Activated CD4-positive, CD25-positive, alpha-beta regulatory T cell treated with anti-CD3 and anti-CD28 coated beads, Interleukin-2, amount 50 U/mL, for 24 hours (primary cell): ENCODE measurements at places on chromosomes 5 and 9.

- peak; percentile 65 for ATAC-seq
These were observed 13.4 kb upstream of the ZCCHC9 start for GRCh38 chr5:81288021-81288433.

DNA sequence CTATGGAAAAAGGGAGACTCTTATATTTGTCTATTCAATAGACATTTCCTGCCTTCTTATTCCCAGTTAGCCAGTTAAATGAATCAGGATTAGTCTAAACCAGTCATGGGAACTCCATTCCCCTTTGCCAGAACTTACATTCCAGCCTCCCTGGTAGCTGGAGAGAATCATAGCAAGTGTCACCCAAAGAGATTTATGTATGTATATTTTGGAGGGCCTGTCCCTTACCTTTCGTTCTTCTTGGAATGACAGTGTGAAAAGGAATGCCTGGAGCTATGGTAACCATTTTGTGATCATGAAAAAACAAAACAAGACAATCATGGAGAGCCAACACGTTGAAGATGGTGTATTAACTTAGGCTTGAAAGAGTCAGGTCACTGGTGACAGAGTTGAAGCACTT is 627.7 kb downstream of the CCDC171 start:
- no peak for ATAC-seq

GRCh38 chr9:84694248-84694647 is 24.7 kb downstream of the NTRK2 start:
- no peak for ATAC-seq

DNA sequence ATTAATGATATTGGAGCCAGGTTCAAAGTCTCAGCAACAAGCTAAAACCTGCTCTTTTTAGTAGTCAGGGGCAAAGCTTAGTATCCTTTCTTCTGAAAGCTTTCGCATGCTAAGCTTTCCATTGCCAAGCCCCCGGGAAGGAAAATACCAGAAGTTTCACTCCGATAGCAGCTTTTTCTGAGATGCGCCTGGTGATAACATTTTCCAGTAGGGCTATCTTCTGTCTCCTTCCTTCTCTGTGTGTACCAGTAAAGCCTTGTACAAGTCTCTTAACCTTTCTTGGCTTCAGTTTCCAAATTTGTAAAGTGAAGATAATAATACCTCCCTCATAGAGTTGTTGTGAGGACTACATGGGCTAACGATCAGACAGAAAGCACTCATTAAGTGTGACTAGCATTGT is 36.7 kb downstream of the DOCK8 start:
- no peak for ATAC-seq

DNA sequence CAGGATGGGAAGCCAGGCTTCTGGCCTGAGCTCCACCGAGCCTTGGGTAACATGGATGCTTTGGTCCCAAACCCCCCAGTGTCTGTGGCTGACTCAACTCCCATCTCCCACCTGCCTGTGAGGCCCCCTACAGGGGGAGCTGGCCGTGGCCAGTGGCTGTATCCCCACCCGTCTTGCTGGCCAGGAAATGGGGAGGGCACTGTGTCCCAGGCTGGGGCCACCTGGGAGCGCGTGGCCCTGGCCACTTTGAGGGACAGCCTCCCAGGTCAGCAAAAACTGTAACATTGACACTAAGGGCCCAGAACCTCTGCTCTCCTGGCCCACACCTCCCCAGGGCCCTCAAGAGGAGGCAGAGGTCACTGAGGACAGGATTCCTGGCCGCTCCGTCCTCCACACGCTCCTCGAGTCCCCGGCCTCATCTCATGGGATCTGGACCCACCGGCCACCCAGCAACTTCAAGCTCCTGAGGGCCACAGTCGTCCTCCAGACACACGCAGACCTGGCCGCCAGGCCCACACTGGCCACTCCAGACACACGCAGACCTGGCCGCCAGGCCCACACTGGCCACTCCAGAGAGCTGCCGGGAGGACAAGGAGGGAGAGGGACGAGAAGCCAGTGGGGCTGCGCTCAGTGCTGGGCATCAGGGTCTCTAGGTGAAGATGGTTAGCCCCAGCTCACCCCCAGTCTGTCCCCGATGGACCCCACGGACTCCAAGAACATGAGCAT is 44.2 kb downstream of the DBH start:
- no peak for ATAC-seq

- ATAC-seq: peak; percentile 23
These were observed 6.0 kb downstream of the B4GALT1 start for GRCh38 chr9:33161011-33161588.

DNA sequence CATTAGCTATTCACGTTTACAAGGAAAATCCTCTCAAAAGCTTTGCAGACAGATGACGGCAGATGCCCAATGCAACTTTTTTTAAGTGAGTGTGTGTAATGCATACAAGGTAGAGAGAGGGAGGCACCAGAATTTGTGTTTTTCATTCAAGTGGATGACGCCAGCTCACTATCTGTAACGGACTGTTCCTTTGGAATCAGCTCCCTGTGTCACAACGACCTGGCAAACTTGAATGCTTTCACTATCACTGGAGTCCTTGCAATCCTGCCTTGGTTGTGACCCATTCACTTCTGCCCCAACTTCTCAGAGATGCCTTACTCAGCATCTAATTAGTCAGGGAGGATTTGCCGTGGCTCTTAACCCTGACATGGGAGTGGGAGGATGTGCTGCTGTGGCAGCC is 148.5 kb downstream of the BNC2 start:
- ATAC-seq: no peak

DNA sequence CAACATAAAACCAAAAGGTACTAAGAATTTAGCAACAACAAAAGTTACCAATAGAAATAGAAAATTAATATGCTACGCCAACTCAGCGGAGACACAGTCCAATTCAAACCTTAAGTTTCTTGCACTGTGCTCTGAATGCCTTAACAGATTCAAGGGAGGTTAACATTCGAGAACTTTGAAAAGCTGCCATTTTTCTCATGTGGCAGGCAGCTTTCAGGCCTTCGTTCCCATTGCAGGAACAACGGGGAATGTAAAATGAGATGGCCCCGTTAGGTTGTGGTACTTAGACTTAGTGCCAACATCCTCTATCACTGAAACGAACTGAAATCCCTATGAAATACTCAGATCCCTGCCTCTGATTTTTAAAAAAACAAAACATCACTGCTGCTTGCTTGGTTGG is 22.4 kb downstream of the FNBP1 start:
- ATAC-seq: no peak

DNA sequence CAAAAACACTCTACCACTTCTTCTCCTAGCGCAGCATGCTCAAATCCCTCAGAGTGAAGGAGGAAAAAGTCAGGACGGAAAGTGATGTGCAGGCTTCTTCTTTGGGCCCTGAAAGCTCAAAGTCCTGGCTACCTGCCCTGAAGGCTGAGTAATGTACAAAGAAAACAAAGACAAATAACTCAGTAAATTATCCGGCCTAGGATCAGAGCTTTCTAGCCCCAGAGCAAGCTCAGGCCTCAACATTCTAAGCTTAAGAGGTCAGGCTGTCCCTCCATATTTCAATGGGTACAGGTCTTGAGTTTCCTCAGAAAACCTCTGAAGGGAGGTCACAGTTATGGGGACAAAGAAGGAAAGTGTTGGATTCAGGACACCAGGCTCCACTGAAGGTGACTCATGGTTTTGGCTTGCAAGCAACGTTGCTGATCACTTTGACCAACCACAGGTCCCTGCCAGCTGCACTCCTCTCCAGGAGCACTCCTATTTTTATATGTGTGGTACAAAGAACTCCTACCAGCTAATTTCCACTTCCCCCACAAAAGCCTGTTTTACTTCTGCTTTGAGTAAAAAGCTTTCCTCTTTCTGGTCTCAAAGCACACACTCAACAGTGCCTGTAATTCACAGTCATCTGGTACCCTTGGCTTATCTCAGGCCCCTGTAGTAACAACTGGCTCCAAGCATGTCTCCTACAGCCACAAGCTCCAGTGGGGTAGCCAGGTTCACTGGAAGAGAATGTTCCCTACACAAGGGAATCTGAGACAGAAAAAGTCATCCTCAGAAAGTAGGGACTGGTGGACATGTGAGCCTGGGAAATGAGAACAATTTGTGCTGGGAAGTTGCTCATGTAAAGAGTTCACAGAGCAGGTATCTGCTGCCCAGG is 115.7 kb downstream of the UGCG start:
- ATAC-seq: peak; percentile 69

GRCh38 chr9:130779153-130779855 is 55.8 kb upstream of the ABL1 start:
- no peak for ATAC-seq

GRCh38 chr5:151153766-151154272 is 3.8 kb downstream of the ANXA6 start:
- peak; percentile 35 for ATAC-seq

DNA sequence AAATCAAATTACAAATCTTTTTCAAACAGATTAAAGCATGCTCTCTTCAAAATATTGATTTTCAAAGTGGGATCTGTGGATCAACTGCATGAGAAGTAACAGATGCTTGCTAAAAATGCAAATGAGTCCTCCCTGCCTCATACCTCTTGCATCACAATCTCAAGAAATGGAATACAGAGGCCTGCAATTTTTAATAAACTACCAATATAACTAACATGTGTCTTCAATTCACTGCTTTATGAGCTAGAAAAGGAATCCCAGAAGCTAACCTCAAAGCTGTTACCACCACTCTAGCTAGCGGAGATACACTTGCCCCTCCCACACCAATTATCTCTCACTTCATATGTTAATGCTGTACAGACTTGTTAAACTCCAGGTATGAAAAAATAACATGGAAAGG is 9.6 kb downstream of the OR13C5 start:
- no peak for ATAC-seq

DNA sequence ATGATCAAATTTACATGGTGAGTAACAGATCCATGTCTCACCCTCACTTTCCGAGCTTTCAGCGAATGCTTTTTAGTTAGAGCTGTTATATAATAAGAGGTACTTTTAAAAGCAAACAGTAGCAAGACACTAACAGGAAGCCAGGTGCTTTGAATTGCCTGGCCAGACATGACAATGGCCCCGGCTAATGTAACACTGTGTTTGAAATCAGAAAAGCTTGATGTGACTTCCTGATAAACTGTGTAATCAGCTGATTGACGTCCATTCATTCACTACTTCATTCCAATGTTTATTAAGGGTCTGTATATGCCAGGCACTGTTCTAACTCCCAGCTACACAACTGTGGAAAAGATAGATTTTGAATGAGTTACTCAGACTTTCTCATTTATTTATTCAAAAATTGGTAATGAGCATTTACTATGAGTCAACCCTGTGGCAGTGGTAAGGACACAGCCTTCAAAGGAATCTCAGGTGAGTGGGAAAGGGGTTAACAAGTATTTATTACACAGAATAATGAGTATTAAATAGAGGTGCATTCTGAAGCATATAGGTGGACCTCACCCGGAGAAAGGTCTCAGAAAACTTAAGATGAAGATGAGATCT is 26.6 kb downstream of the DPYSL3 start:
- no peak for ATAC-seq

- no peak for ATAC-seq
These were observed 8.5 kb downstream of the KLF4 start for GRCh38 chr9:107481035-107481434.

GRCh38 chr9:17117372-17117771 is 17.5 kb upstream of the CNTLN start:
- no peak for ATAC-seq

- no peak for ATAC-seq
These were observed 41.5 kb downstream of the SVEP1 start for GRCh38 chr9:110537841-110538646.

- ATAC-seq: no peak
These were observed 161.3 kb upstream of the OTULINL start for GRCh38 chr5:14420101-14420811.

- ATAC-seq: no peak
These were observed 43.3 kb upstream of the ISOC1 start for GRCh38 chr5:129051283-129051682.

DNA sequence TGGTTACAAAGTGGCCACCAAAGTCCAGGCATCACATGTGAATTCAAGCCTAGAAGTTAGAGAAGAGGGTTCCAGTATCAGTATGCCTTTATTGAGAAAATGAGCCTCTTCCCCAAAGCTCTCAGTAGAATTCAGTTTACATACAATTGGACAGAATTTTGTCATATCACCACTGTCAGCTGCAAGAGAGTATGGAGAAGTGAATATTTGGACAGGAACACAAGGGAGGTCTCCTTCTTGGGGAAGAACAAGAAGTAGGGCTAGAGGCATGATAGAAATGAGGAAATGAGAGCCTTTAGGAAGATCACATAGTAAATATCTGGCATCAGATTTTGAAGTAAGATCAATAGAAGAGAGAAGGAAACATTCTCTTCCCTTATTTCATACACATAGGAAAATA is 27.8 kb upstream of the VLDLR start:
- ATAC-seq: no peak

GRCh38 chr9:130834371-130835336 is at the start of gene ABL1:
TSS of gene ABL1 (plus strand) at chr9:130835254. CDS start at chr9:130835447, 193 bp downstream.
- peak; percentile 90 for ATAC-seq

- ATAC-seq: no peak
These were observed 215.1 kb downstream of the FRMD3 start for GRCh38 chr9:83323148-83323547.

DNA sequence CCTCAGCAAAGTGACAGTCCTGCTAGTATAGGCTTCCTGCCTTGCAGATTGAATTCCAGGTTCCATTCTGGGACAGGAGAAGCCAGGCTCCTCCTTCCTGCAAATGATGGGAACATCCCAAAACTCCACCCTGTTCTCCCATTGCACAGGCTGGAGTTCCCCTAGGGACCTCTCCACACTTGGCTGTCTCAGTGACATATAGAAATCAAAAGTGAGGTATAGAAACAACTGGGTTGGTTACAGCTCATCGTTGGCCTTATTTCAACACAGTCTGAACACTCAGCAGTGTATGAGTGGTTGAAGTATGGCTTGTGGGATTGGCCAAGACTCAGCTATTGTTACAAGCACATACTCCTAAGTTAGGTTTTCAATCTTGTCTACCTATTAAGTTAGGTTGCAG is 157.8 kb upstream of the FTMT start:
- ATAC-seq: no peak
